AG08395 (cell line): ENCODE measurements at places on chromosomes 12 and 14.

- no peak for DNase-seq
These were observed 41.0 kb downstream of the TRAFD1 start for GRCh38 chr12:112166051-112167015.

DNA sequence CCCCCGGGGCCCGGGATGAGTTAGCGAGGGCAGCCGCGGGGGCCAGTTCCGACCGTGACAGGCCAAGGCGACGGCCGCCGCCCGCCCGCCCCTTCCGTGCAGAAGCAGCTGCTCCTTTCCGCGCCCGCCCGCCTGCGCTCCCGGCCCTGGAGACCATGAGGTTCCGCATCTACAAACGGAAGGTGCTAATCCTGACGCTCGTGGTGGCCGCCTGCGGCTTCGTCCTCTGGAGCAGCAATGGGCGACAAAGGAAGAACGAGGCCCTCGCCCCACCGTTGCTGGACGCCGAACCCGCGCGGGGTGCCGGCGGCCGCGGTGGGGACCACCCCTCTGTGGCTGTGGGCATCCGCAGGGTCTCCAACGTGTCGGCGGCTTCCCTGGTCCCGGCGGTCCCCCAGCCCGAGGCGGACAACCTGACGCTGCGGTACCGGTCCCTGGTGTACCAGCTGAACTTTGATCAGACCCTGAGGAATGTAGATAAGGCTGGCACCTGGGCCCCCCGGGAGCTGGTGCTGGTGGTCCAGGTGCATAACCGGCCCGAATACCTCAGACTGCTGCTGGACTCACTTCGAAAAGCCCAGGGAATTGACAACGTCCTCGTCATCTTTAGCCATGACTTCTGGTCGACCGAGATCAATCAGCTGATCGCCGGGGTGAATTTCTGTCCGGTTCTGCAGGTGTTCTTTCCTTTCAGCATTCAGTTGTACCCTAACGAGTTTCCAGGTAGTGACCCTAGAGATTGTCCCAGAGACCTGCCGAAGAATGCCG is 699 bp downstream of the MGAT2 start:
- DNase-seq = peak; percentile 39

DNA sequence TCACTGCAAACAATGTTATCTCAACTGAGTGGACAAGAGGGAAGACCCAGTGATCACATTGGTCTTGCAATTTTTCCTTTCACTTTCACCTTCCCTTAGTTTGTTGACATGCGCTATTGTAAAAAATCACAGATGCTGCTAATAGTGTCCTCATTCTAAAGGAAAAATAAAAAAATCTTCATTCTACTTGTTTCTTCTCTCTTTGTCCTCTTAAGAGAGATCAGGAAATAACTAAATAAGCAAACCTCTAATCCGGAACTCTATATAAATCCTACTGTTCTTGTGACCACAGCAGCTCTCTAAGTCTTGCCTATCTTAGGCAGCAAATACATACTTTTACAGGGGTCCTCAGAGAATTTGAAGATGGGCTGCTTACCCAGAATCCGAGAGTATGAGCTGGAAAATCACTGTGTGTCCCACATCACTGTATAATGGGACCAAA is 257.7 kb downstream of the NAV3 start:
- peak; percentile 5 for DNase-seq

DNA sequence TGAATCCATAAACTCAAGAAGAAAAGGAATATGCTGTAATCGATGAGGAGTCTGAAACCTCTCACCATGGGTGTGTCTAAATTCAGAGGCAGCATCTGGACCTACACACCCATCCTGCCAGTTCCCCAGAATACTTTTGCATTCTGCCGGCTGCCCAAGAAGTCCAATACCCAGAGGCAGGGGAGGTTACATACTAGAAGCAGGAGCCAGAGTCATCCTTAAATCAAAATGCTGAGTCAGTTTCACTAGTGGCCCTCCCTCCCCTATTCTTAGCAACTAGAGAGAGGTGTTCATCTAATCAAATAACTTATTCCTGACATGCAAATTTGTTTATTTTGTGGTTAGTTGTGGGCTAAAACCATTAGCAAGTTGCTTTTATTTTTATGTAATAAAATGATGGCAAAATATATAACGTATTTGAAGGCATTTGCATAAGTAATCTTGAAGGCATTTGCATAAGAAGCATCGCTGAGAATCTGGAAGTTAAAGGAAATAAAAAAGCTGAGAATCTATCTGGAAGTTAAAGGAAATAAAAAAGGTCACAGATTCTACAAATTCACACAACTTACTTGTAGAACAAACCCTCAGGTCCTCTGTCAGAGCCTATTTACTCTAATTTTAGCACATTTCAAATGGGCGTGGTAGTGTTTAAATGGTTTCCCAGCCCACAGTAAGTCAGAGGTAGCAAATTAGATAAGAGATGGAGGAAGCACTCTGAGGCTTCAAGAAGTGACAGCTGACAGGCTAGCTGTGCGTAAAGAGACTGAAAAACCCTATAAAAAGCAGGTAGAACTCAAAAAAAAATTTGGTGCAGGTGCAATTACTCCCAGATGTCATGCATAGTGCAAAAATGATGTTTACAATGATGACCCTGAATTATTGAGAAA is 7.8 kb downstream of the BHLHE41 start:
- no peak for DNase-seq

- peak; percentile 36 for DNase-seq
These were observed 86.2 kb downstream of the STON2 start for GRCh38 chr14:81313775-81314429.

DNA sequence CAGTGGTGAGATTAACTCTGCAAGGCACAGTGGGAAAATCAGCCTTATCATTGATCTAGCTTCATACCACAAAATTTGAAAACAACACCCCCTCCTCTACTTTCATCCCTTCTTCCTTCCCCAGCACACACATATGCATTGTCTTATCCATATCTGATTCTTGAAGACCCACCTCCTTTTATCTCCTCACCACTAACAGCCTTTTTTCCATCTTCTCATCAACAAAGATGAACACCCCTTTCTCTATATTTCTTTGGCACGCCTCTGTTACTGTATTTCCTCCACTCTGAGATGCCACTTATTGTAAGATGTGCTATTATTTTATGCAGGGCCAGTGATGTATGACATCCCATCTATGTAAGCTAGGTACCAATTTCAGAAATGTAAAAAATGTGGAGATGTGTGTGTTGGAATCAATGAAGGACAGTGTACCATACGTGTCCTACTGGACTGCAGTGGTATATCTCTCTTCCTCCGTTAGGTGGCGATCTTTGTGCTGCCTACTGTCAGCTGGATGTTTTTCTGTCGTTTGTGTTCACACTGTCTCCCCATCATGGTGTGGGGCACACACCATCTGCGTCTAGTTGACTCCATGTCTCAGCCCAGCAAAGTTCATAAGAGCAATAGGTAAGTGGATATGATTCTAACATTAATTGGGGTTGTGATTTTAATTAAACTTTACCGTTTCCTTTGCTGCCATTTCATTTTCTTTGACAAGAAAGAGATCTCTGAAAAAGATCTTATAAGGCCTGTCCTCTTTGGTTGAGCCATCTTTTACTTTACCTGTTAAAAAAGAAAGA is 24.0 kb downstream of the CCDC38 start:
- peak; percentile 66 for DNase-seq

DNA sequence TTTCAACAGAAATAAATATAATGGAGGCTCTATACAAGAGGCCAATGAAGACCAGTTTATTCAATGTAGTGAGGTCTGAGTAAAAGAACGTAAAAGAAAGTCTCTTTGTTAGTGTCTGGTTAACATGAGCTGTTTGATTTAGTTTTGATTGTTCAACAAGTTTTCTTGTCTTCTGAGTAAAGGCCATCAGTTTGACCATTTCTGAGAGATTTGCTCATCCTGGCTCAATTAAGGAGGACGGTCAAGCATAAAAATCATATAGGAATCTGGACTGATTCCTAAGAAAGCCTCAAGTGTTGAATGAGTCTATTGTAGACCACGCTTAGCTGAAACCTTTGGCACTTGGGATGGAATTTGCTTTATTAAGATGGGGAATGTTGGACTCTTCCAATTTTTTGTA is 32.5 kb upstream of the FGF23 start:
- no peak for DNase-seq
